Activated gamma-delta T cell treated with anti-CD3 and anti-CD28 coated beads, Interleukin-2, amount 50 U/mL, for 16 hours (primary cell): ENCODE measurements at places on chromosomes 12 and 14.

DNA sequence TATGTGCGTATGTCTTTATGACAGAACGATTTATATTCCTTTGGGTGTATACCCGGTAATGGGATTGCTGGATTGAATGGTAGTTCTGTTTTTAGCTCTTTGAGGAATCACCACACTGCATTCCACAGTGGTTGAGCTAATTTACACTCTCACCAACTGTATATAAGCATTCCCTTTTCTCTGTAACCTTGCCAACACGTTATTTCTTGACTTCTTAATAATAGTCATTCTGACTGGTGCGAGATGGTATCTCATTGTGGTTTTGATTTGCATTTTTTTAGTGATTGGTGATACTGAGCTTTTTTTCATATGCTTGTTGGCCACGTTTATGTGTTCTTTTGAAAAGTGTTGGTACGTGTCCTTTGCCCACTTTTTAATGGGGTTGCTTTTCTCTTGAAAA is 49.7 kb downstream of the FRS2 start:
- no peak for DNase-seq

- DNase-seq: no peak
Observed at GRCh38 chr14:45699471-45699870, 446.5 kb upstream of the MIS18BP1 start.

DNA sequence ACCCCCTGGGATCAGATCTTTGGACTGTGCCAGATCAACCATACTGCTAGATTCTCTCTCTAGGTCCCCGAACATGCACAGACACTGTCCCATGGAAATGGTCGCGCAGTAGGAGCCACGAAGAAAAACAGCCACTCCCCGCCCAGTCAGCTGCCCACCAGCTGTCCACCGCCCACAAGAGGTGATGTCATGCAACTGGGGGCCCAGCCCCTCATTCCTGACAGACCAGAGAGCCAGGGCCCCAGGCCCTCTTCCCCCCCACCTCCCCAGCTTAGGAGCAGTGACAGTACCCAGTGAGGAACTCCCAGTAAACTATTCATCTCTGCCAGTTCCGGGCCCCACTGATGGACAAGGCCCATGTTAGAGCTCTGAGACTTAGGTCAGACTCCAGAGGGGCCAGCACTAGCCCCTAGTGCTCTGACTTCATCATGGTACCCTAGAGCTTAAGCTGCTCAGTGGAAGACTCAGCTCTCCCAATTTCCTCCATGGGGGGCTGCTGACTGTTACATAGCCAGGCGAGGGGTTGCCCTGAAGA is 3.7 kb upstream of the TAMALIN start:
- no peak for DNase-seq

DNA sequence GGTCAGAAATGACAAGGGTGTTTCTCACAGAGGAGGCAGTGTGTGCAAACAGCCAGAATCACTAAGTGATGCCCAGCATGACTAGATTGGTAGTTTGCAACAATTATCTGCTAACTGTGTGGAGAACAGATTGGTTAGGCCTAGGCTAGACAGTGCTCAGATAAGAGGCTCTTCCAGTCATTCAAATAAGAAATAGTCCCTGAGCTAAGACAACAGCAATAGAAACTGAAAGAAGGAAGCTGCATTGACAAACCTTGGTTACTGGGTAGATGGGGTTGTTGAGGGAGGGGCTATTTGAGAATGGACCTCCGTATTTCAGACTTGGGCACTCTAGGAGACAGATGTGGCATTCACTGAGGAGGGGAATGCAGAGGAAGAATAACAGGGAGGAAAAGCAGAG is 255.0 kb upstream of the NPAS3 start:
- no peak for DNase-seq

GRCh38 chr12:16526693-16527092 is 79.3 kb downstream of the LMO3 start:
- no peak for DNase-seq

DNA sequence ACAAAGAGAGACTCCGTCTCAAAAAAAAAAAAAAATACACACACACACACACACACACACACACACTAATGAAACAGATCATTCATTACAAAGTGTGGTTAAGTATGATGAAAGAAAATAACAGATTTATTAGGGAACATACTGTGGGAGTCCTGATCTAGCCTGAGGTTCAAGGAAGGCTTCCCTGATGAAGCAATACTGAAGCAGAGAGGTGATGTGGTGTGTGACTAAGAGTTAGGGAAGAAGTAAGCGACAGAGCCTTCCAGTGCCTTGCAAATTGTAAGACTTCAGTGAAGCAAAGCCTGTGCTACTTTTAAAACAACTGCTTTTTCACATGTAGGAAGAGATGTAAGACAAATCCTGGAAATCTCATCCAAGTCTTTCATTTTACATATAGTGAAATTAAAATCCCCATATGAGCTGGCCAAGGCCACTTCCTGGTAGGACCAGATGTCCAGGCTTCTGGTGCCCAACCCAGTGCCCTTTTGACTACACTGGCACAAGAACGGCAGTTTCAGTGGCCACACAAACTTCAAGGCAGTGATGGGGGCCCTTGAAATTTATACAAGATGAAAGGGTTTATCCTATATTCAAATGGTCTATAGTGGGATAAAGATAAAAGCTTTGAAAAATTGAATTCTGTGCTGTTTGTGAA is 86.2 kb downstream of the STON2 start:
- no peak for DNase-seq
